ENCODE measurements at places on chromosomes 5 and 9.
A peak's percentile ranks its signal among the peaks of the same experiment; 100 is the strongest.

DNA sequence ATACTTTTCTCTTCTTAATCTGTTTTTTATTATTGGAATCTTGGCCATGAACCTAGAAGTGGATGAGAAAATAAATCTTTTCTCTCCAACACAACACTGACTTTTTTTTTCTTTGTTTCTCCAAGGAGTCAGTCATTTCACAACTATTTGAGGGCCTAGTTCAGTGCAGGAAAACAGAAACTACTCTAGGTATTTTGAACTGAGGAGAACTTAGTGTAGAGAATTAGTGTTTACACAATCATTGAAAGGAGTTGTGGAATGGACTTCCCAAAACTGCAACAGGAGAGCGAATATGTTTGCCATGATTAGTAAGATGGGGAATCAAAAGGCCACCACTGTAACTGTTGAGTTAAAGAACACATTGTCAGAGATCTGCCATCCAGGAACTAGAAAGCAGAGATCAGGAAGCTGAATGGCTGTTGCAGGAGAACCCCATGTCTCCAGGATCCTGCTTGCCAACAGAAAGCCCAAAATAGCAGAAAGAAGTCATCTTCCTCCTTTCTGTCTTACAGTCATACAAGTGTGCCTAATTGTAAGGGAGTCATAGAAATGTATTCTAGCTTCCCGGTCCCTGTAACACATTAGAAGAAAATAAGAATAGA, 20.3 kb upstream of the PCDH1 start:
- DNase-seq: no peak

DNA sequence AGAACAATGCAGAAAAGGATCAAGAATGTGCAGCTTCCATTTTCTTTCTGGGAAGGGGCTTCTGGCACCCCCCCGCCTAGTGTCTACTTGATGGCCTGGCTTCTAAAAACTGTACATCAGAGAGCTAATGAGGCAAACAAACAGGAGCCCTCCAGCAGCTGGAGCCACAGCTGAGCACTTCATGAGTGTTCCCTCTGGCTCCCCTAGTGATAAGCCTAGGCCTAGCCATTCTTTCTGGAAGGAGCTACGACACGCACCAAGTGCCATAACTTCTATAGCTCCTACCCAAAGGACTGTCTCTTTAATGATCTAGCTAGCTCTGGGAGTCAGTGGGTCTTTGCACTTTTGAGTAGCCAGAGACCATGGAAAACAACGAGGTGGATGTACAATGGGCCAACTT, 66.1 kb downstream of the DNAH5 start:
- DNase-seq: no peak

- DNase-seq: no peak
These were observed 87.3 kb downstream of the CDKN2A start for GRCh38 chr9:21906881-21907280.

- DNase-seq: no peak
These were observed 54.2 kb downstream of the PRELID2 start for GRCh38 chr5:145780982-145781381.

DNA sequence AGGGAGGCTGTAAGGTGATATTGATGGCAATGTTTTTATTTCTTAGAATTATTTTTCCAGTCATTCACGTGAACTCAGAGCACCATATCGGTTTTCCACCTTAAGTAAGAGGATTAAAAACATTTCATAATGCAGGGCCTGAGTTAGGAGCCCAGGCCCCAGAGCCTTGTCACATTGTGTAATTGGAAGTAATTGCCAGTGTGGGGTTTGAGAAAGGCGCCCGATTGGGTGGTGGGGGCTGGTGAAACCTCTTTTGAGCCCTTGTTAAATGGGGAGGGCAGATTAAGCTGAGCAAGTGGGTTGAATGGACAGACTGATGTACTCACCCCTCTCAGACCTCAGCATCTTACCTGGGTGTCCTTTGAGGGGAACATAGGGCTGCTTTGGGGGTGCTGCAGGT, 116.7 kb upstream of the PITX1 start:
- no peak for DNase-seq

DNA sequence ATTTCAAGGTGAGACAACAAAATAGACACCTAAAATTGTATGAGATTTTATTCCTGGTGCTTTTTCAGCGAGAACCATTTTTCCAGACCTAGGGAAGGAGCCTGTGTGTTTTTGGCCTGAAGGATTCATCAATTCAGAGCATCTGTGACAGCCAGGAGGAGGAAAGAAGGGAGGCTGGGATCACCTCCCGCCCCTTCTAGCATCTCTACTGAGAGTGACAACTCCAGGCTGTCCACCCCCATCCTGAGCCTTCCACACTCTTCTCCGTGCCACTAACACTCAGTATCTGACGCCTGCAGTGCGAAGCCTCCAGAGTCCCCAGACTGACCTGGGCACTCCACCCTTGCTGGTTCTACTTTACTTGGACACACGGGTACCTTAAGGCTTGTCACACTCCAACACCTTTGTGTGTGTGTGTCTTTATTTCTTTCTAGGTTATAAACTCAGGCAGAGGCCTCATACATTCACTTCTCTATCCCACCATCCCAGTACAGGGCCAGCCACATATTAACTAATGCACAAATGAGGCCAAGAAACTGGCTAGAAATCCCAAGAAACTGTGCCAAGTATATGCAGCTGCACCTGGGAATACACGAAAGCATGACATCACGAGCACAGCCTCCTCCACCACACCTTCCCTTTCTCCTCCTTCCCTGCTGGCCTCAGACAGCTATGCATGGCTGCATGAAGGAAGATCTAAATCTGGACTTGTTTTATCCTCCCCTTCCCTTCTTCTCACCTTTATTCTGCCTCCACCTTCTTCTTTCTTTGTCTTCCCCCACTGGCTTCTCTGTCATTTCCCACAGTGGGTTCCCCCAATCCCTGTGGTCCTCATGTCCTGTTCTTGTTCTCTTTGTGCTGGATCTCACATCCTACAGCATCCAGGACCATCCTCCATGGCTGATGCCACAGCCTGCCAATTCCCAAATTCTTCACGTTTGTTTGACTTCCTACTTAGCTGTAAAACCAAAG, 16.0 kb downstream of the S1PR3 start:
- no peak for DNase-seq

- no peak for DNase-seq
These were observed 68.4 kb upstream of the GARNL3 start for GRCh38 chr9:127195976-127196825.

- DNase-seq: no peak
These were observed 7.6 kb downstream of the TTC16 start for GRCh38 chr9:127723444-127723843.

DNA sequence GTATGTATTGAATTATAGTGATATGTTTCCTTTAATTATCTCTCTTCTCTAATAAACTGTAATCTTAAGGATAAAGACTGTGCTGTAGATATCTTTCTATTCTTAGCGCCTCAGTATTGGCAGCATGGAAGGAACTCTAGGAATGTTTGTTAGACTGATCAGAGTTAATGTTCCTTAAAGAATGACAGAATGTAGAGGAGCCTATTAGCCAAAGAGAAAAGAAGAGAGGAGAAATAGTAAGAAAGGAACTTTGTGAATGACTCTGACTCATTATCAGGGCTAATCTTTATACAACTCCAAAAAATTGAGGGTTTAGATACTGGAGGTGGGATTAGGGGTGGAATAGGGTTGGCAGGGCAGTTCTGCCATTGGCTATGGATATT, 59.0 kb upstream of the NUDT12 start:
- DNase-seq: no peak

GRCh38 chr5:116573279-116573701, 1.3 kb downstream of the SEMA6A start:
- peak; percentile 28 for DNase-seq

DNA sequence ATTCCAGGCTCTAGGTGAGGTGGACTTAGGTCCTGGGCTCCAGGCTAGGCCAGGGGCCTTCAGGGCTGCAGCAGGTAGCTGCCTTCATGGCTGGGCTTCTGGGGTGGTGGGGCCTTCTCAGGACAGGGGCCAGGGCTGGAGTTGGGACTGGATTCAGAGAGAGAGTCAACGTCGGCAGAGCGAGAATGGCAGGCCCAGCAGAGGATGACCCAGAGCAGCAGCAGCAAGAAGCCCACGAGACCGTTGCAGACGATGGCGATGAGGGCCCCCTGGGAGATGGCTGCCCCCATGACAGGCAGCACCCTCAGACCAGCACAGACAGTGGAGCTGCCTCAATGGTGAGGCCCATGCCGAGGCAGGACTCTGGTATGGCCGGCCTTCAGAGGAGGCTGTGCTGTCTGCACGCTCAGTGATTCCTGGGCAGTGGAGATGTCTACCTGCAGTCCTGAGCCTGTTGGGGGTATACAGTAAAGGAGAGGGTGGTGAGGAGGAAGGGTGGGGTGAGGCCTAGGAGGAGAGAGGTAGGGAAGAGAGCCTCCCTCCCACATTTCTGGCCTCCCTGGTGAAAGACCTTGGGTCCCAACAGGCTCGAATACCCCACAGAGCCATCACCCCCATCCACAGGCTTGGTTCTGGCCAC, 1.3 kb downstream of the ENHO start:
- DNase-seq: no peak

Data from pancreas (tissue), 10 donors.